ENCODE measurements at places on chromosomes 6 and 20.

DNA sequence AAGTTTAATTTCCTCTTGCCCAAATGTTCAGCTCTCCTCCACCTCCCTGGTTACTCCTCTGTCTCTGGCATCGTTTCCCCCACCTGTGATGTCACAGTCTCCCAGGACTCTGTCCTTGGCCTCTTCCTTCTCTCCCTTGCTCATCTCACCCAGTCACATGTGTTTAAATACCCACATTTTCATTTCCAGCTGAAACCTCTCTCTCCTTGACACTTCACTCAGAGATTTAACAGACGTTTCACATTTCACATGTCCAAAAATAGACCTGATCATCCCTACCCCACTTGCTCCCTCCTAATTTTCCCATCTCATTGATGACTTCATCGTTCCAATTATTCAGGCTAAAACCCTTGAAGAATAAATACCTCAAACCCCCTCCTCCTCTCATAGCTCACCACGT, 604.1 kb upstream of the JAG1 start:
- no peak for DNase-seq

- DNase-seq, result no peak
Measured at GRCh38 chr6:2237001-2237400, 8.4 kb downstream of the GMDS start.

DNA sequence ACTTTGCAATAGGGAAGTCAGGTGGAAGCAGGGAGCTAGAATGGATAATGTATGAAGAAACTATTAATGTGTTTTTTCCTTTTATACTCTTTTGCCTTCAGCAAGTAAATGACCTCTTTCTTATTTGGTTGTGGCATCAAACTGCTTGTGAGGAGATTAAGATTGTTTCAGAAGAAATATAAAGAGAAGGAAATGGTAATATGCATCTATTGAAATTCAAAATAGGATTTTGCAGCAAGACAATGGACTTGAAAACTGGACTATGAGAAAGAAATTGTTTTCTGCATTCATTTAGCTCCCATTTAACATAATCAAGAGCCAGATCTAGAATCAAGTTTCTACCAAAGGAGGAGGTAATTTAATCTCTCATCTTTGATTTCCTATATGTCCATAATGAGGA, 32.3 kb upstream of the KIFC1 start:
- DNase-seq, result no peak

DNA sequence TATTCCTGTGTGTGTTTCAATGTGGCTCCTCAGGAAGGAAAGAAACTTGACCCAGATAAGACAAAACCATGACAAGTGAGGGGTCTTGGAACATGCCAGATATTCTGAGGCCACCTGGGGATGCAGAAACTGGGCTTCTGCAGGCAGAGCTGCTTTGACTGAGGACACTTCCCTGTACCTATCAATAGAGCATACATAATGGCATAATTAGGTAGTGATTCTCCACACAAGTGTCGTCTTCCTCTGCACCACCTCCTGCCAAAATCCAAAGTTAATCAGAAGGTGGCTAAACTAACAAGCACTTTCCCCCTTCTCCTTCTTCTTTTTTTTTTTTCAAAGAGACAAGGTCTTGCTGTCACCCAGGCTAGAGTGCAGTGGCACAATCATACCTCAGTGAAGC, 97.1 kb downstream of the KIF13A start:
- no peak for DNase-seq

DNA sequence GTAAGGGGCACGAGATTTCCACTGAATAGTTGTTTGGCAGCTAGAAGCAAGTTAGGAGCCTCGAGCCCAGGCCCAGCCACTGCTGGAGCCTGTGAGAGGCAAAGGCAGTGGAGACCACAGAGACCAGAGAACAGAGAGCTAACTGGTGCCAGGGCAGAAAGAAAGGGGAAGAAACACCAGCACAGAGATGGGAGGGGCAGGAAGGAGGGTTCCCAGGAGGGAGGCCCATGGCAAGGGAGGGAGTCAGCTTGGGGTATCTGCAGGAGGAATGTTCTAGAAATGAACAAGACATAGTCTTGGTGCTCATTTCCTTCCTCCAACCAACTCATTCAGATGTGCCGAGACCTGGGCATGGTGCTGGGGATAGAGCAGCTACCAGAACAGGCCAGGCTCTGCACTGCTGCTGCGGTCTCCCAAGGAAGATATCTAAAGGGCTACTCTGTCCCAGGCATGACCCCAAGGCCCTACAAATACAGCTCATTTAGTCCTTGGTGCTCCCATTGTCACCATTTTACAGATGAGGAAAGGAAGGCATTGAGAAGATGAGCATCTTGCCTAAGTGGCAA, 10.7 kb downstream of the ANGPT4 start:
- no peak for DNase-seq

- DNase-seq, result no peak
Measured at GRCh38 chr6:50966532-50966931, 147.9 kb downstream of the TFAP2B start.

GRCh38 chr6:170542031-170542719, 10.9 kb downstream of the PSMB1 start:
- DNase-seq, result no peak

- DNase-seq, result no peak
Measured at GRCh38 chr20:6886065-6886729, 118.7 kb downstream of the BMP2 start.

All from stimulated activated CD8-positive, alpha-beta memory T cell treated with anti-CD3 and anti-CD28 coated beads, Interleukin-15, amount 100 ng/mL, for 48 hours (primary cell).